ENCODE measurements at places on chromosomes 1 and 21.

GRCh38 chr21:31946231-31946630, 73.4 kb downstream of the HUNK start:
- DNase-seq, result no peak

- no peak for DNase-seq
Measured at GRCh38 chr1:234549447-234550021, 60.4 kb downstream of the IRF2BP2 start.

GRCh38 chr1:93756657-93757056, 75.0 kb upstream of the BCAR3 start:
- no peak for DNase-seq

GRCh38 chr1:78054559-78054958, 8.8 kb downstream of the GIPC2 start:
- DNase-seq, result no peak

DNA sequence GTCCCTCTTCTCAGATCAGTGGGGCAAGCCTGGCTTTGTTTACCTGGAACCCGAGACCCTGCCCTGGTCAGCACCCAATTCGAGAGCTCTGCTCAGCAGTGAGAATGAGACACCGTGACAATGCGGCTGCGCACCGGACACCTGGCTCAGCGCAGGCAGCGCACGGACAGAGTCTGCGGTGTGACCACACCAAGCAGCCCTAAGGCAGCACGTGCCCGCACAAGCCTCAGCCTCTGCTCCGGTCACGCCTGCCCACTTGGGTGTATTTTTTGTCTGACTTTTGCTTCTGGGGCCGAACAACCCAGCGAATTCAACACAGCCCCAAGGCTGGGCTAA, 4.7 kb downstream of the KRTAP10-8 start:
- DNase-seq, result no peak

All from activated gamma-delta T cell treated with Interleukin-2 at 50 U/mL for 16 hours (primary cell).